Small intestine (tissue), 16 donors: ENCODE measurements at places on chromosomes 6 and 20.

DNA sequence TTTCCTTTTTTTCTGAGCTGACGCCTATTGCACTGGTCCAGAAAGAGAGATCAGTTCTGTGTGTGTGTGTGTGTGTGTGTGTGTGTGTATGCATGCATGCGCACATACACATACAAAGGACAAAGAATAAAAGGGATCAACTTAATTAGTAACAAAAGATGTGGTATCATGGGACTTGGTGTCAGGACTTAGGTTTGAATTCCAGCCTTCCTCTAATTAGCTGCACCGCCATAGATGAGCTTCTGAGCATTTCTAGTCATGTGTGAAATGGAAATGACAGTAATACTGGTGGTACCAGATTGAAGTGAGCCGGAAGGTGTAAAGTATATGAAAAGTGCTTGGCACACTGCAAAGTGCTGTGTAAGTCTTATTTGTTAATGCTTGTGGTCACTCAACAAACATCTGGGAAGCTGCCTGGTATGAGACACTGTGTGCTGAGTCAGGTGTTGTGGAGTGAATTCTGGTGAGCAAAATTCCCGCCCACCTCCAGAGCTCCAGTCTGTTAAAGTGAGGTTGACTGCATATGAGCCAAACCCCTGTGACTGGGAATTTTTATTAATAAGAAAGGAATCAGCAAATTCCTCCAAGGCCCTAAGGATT is 12.4 kb downstream of the DAAM2 start:
- no peak for DNase-seq

- DNase-seq = no peak
Measured at GRCh38 chr20:50269091-50270033, 78.7 kb downstream of the CEBPB start.

DNA sequence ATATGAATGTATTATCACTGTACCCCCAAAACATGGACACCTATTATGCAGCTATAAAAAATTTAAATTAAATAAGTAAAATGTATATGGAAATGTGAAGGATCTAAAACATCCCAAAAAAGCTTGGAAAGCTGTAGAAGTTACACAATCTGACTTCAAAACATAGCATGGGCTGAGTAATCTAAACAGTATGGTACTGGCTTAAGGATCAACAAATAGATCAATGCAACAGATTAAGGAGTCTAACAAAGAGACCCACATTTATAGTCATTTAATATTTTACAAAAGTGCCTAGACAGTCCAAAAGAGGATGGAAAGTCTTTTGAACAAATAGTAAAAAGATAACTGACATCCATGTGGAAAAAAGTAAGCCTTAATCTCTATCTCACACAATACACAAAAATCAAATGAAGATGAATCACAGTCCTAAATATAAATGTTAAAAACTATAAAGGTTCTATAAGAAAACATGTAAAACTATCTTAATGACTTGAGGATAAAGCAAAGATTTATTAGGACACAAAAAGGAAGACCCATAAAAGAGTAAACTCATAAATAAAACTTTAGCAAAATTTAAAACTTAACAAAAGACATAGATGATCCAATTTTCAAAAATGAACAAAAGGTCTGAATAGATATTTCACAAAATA is 46.8 kb downstream of the RANBP9 start:
- DNase-seq = no peak

- no peak for DNase-seq
Measured at GRCh38 chr6:16482702-16483314, 244.4 kb downstream of the GMPR start.

DNA sequence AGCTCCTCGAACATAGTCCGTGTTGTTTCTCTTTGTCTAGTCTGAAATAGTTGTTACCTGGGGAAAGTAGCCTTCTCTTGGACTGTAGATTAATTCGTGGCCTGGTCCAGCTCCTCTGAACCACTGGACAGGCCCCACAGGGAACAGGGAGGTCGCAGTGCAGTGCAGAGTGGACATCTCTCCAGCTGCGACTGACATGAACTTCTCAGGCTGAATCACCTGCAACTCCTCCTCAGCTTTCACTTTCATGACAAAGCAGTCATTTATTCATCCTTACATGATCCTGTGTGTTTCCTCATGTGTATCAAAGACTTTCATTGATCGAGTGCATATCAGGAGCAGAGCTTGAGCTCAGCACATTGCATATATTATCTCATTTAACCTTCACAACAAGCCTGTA is 19.1 kb upstream of the SIRPG start:
- no peak for DNase-seq

DNA sequence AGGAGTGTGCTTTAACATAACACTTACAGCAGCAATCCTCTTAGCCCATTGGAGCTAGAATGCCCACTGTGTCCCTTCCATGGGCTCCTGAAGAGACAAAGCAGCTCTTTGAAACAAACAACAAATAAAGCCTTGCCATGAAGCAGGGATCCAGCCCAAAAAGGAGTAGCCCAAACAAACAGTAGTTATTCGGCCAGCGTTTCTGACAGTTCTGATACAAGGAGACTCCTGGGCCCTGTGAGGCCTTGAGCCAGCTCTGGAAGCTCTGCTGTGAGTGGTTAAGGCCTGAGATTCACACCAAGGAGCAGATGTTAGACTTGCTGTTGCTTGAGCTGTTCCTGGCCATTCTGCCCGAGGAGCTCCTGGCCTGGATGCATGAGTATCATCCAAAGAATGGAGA is 16.9 kb upstream of the ZSCAN16 start:
- DNase-seq = no peak

DNA sequence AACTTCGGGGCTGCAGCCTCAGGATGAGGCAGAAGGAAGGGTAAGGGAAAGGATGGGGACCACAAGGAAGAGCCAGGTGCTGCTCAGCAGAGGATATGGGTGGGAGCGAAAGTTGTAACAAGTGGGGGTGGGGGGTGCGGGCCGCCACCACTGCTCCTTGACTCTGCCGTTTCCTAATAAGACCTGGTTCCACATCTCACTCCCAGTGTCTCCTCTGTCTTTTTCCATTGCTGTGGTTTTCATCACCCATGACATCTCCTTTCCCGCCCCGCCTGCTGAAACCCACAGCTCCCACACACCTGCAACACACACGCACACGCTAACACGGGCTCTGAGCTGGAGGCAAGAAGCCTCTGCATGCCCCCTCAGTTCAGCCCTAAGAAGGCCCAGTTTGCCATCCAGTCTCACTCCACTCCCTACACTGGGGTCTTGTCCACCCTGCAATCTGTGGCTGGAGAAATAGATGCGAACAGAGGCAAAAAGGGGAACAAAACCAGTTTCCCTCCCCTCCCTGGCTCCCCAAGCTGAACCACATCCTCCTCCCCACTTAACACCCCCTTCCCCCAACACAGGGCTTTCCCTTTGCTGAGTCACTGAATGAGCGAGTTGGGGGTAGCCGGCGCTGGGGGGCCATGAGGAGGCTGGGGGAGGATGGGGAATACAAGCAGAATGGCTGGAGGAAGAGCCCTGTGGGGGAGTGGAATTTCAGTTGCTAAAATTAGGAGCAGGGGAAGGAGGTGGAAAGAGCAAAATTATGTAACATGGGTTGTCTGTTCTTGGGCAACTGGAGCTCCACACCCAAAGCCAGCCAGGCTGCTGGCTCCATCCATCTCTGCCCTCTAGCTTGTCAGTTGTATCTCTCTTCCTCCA is 11.5 kb downstream of the NFKBIL1 start:
- DNase-seq = no peak

DNA sequence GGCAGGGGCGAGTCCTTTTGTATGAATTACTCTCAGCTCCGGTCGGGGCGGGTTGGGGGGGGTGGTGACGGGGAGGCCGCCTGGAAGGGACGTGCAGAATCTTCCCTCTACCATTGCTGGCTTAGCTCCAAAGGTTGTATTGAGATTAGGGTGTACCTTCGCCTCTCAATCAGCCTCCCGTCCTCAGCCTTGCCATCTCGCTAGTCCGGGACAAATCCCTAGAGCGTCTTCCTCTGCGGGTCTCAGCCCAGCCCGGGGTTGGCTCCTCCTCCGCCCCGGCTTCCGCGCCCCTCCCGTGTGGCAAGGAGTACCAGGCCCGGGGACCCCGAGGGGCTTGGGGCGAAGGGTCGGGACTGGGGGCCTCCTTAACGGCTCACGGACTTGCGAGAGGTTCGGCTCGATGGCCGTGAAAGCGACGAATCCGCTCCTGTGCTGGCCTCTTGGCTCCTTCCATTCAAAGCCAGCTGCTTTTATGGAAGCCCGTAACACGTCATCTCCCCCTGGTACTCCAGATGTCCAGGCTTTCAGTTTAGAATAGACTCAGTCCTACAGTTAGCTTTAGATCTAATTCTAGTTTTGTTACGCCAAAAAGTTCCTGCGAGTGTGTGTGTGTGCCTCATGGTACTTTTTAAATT is 636 bp upstream of the EEF1A1 start:
- DNase-seq = peak; percentile 100

DNA sequence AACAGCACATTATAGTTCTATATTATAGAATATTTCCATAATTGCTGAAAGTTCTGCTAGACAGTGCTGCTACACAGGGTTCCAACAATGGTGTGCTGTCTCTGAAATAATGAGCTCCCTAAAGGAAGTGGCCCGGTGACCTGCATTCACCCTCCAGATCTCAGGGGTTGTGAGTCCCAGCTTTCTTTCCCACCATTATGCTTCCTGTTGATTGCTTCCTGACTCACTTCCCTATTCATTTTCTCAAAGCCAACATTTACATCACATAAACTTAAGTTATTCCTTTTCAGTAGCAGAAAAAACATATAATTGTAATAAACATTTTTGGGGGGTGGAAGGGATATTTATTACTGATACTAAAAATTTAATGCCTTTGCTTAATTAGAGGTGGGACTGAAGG is 12.9 kb upstream of the CCN6 start:
- DNase-seq = no peak

GRCh38 chr6:33850869-33851541 is 47.2 kb upstream of the MLN start:
- DNase-seq = no peak
